Lung (tissue), 17 donors: ENCODE measurements at places on chromosomes 16 and 17. TPM values are rescaled to one million over a fixed set of nuclear protein-coding genes. Genes with fewer than 3 reads are reported as not detected.
A peak's percentile ranks its signal among the peaks of the same experiment; 100 is the strongest.

The CA5A gene
- 0.63 TPM for total RNA-seq

The STAT5B gene
- total RNA-seq: 49.5 TPM

The KRT33A gene
- not detected for total RNA-seq

The ZNF469 gene
- total RNA-seq: 3.0 TPM

DNA sequence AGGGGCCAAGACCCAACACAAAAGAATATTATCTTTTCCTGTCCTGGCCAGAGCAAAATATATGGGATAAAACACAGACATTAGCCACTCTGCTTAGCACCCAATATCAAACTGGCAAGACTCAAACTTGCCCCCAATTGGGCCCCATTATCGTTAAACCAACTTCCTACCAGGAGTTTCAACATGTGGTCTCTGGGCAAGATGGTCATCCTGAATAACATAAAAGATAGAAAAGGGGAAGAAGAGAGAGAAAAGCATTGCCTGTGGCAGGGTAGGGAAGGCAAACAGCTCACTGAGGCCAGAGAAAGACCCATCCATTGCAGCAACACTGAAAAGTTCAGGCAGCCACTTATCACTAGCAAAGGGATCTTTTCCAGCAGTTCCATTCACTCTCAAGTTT is 502.1 kb downstream of the KIF2B start:
- DNase-seq: no peak
- no peak overlapping the region for H3K4me3 ChIP-seq
- no peak overlapping the region for H3K27ac ChIP-seq
- H3K27me3 ChIP-seq: no peaks in the 10 kb centered on the region
- H3K4me1 ChIP-seq: no peaks in the 10 kb centered on the region
- no peaks in the 10 kb centered on the region for H3K36me3 ChIP-seq

GRCh38 chr17:59683283-59683682 is 23.9 kb downstream of the PTRH2 start:
- peaks cover 48% of the 10 kb centered on the region for H3K36me3 ChIP-seq
- no peaks in the 10 kb centered on the region for H3K4me1 ChIP-seq
- H3K4me3 ChIP-seq: no peak overlapping the region
- H3K27ac ChIP-seq: no peak overlapping the region
- H3K27me3 ChIP-seq: no peaks in the 10 kb centered on the region

GRCh38 chr17:76530095-76530723 is 7.3 kb downstream of the CYGB start:
- no peaks in the 10 kb centered on the region for H3K36me3 ChIP-seq
- DNase-seq: no peak
- H3K4me3 ChIP-seq: no peak overlapping the region

GRCh38 chr16:91484-91883 is 13.5 kb downstream of the MPG start:
- DNase-seq: peak; percentile 56
- H3K4me1 ChIP-seq: no peaks in the 10 kb centered on the region
- H3K27ac ChIP-seq: no peak overlapping the region
- H3K27me3 ChIP-seq: no peaks in the 10 kb centered on the region
- H3K36me3 ChIP-seq: no peaks in the 10 kb centered on the region

- peaks cover 47% of the 10 kb centered on the region for H3K27me3 ChIP-seq
- peak; percentile 76 for DNase-seq
- no peak overlapping the region for H3K27ac ChIP-seq
- no peak overlapping the region for H3K4me3 ChIP-seq
- H3K4me1 ChIP-seq: no peaks in the 10 kb centered on the region
- H3K36me3 ChIP-seq: no peaks in the 10 kb centered on the region
Observed at GRCh38 chr17:12667299-12667958, 1.7 kb downstream of the MYOCD start.

DNA sequence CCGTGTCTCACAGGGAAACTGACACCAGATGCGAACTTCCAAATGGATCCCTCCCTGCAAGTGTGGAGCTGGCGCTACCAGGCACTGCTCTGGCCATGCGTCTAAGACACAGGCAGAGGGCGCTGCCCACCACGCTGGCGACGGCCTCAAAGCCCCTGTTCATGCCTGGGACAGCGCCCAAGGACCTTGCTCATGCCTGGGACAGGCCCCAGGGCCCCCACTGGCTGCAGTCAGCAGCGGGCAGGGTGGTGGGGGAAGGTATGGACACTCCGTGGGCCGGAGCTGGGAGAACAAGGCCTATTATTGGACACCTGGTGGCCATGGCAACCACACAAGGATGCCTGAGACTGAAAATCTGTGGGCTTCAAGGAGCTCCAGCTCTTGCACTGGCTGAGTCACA is 8.8 kb downstream of the ZG16B start:
- DNase-seq: peak; percentile 74
- H3K4me3 ChIP-seq: no peak overlapping the region
- H3K27me3 ChIP-seq: no peaks in the 10 kb centered on the region
- H3K27ac ChIP-seq: no peak overlapping the region
- H3K36me3 ChIP-seq: no peaks in the 10 kb centered on the region

DNA sequence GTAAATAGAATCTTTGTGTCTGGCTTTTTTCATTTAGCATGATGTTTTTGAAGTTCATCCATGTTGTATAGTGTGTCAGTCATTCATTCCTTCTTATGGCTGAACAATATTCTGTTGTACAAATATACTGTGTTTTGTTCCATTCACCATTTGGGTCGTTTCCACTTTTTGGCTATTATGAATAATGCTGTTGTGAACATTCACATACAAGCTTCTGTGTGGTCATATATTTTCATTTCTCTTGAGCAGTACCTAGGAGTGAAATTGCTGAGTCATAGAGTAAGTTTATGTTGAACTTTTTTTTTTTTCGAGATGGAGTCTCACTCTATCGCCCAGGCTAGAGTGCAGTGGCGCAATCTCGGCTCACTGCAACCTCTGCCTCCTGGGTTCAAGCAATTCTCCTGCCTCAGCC is 32.3 kb upstream of the TAOK1 start:
- no peaks in the 10 kb centered on the region for H3K36me3 ChIP-seq
- H3K27ac ChIP-seq: no peak overlapping the region
- H3K4me3 ChIP-seq: no peak overlapping the region
- no peaks in the 10 kb centered on the region for H3K27me3 ChIP-seq
- no peaks in the 10 kb centered on the region for H3K4me1 ChIP-seq
- DNase-seq: no peak

GRCh38 chr17:57875290-57876022 is 25.6 kb upstream of the MRPS23 start:
- H3K4me1 ChIP-seq: peaks cover 33% of the 10 kb centered on the region
- H3K36me3 ChIP-seq: peaks cover 31% of the 10 kb centered on the region
- H3K27me3 ChIP-seq: no peaks in the 10 kb centered on the region
- peak overlapping the region; percentile 64 for H3K27ac ChIP-seq
